Activated CD4-positive, alpha-beta T cell treated with anti-CD3 and anti-CD28 coated beads, Interleukin-2, amount 10 ng/mL, durations not matched to agents 7 days and 5 days (primary cell): ENCODE measurements at places on chromosomes 16 and 17.

GRCh38 chr17:37239690-37240334, 136.0 kb upstream of the C17orf78 start:
- peak; percentile 18 for DNase-seq

DNA sequence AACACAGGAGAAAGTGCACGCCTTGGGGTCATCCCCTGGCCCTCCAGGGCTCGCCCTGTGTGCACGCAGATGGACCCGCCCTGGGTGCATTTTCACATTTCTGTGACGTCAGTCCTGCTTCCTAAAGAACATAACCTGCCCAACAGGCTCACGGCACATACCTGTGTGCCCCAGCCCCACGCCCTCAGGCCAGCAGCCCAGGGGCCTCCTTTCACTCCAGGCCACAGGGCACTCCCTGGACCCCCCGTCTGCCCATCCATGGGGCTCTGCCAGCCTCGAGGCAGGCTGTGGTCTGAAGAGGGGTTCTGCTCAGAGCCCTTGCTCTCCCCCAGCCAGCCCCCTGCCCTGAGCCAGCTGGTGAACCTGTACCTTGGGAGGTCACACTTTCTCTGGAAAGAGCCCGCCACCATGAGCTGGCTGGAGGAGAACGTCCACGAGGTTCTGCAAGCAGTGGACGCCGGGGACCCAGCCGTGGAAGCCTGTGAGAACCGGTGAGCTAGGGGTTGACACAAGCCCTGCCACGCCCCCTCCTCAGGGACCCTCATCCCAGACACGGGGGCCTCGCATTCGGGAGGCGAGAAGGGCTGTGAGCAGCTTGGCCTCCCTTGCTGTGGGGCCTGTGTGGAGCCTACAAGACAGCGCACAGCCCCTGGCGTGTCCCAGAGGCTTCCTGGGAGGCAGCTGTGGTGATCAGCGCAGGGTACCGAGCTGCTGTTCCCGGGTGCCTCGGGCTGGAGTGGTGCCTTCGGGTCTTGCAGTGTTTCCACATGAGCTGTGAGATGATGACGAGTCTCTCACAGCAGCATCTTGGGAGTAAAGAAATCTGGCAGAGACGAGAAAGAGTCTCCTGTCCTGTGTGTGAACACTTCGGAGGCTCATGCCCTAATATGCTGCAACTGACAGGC, 13.8 kb upstream of the MC1R start:
- no peak for DNase-seq

GRCh38 chr16:55906123-55906522, 30.9 kb upstream of the CES5A start:
- DNase-seq = no peak

DNA sequence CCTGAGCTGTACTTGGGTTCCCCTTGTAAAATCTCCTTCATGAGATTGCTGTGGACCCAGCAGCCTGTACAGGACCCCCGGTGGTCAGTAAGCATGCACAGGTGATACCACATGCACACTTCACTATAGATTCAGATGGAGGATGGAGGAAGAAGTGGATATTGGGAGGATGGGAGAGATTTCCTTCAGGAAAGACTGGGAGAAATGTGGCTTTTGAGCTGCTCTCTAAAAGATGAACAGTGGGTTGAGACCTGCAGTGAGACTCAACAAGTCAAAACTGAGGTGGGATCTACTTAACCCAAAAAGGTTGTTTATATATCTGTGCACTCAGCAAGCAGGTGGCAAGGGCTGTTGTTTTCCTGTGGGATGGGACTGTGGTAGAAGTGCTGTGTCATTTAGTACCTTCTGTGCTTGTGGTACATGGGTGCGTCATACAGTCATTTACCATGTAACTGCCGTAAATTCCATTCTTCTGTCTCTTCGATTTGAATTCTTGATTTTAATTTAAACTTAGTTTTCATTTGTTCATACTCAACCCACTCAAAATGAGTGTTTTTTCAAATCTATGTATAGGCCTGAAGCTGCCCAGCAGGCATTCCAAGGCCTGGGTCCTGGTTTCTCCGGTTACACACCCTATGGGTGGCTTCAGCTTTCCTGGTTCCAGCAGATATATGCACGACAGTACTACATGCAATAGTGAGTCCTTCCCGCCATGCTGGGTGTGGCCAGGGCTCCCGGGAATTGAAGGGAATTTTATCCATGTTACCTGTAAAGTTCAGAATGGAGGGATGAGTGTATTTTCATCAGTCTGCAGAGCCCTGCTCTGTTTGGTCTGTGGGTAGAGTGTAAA, 6.9 kb downstream of the HERPUD1 start:
- DNase-seq = peak; percentile 59

- no peak for DNase-seq
Observed at GRCh38 chr16:50861970-50862411, 120.1 kb downstream of the CYLD start.

- no peak for DNase-seq
Observed at GRCh38 chr16:2808181-2808580, 8.9 kb upstream of the PRSS21 start.

DNA sequence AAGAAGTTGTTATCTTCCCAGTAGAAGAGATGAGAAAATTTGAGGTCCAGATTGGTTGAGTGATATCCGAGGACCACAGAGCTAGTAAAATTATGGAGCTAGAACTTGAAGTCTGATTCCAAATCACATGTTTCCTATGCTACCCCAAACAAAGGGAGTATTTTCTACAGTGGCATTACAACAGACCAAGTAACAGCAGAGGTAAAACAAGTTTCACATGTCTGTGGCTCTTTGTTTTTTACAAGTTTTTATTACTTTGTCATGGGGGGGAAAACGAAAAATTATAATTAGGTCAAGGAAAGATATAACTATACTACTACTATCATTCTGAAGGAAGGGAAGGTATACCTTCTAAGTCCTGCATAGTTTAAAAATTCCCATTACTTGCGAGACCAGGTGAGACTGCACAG, 49.4 kb downstream of the KANSL1 start:
- no peak for DNase-seq

- no peak for DNase-seq
Observed at GRCh38 chr17:79255926-79256585, 181.4 kb downstream of the ENGASE start.

DNA sequence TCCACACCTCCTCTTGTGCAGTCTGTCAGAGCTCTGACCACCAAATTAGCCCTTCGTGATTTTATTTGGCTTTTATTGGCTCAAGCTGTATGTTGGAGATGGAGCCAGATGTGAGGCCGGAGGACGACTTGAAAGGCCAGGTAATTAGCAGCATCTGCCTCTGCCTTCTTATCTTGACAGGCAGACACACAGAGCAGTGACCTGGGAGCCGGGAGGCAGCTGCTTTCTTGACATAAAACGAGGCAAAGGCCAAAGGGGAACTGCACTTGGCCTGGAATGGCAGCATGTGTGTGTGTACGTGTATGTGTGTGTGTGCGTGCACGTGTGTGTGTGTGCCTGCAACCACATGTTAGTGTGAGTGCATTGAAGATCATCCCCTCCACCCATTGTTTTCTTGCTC, 56.9 kb upstream of the BRD7 start:
- DNase-seq = no peak

- DNase-seq = no peak
Observed at GRCh38 chr16:69618721-69619120, 53.0 kb downstream of the NFAT5 start.

GRCh38 chr17:66965801-66966262, 1.3 kb downstream of the CACNG4 start:
- DNase-seq = no peak

- no peak for DNase-seq
Observed at GRCh38 chr17:1438593-1439083, 17.4 kb downstream of the CRK start.

- DNase-seq = no peak
Observed at GRCh38 chr17:31699886-31700285, 159.2 kb downstream of the COPRS start.

DNA sequence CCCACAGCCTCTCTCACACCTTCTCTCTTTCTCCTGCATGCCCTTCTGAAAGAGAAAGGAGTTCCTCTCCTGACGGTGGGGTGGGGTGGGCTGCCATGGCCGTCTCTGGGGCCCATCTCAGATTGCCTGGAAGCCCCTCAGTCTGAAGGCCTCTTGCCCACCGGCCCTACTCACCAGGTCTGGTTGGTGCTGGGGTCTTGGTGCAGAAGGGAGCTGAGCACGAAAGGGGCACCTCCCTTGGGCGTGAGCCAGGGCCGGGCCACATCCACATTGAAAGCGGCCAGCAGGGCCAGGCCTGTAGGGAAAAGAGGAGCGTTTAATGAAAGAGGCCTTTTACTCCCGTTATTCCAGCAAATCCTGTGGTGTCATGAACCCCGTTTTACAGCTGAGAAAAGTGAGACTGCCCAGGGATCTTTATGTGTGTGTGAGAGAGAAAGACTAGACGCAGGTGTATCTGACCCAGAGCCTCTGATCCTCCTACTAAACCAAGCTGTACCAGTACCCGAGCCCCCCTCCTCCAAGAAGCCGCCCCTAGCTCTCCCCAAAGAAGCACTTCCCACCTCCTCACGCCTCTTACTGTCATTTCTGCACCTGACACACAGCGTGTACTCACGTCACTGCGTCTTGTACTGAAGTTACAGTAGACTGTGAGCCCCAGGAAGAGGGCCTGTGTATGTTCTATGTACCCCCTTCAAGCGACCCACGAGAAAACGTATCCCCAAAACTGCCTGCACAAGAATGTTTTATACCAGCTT, 23.4 kb downstream of the ITGAE start:
- DNase-seq = no peak

- DNase-seq = no peak
Observed at GRCh38 chr17:19748807-19749193, 702 bp upstream of the ALDH3A1 start.

- DNase-seq = no peak
Observed at GRCh38 chr16:30482366-30482765, 9.8 kb downstream of the ITGAL start.

DNA sequence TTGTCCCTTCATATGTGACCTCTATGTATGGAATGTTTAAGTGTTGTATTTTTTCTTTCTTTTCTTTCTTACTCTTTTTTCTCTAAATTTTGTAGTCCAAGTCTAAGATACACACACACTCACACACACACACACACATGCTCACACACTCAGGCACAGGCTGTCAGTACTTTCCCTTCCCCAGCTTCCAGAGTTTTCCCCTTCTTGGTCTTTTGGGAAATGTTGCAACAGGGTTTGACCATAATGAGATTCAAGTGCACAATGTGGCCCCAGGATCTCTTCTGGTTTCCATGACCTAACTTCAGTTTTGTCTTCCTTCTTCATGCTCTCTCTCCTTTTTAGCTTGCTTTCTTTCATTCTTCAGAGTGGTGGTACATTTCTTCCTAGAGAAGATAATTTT, 289.8 kb upstream of the FOXF1 start:
- no peak for DNase-seq

DNA sequence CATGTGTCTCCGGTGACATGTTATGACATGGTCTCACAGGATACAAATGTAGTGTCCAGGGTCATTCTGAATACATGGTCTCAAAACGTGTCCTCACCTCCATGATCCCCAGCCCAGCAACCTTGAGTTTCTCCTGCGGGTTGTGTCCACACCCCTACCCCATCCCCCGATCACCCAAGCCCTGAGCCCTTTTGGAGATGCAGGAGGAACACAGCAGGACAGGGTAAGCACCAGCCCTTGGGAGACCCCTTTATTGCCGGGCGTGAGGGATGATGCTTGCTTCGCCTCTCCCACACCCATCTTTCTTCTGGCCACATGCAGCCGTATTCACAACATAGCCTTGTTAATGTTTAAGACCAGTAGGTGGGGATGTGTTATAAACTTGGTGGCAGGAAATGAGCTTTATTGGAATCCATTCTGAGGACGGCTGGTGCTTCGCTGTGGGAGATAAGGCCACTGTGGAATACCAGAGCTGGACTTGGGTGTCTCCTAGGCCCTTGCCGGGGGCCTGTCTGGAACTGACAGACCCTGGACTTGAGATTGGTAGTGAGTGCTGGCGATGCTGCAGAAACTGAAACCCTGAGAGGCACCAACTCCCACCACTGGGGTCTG, 5.5 kb downstream of the TMEM132E start:
- DNase-seq = no peak

- no peak for DNase-seq
Observed at GRCh38 chr16:63983401-63983800, 1138.5 kb downstream of the CDH11 start.

- no peak for DNase-seq
Observed at GRCh38 chr16:50856991-50857390, 115.1 kb downstream of the CYLD start.

DNA sequence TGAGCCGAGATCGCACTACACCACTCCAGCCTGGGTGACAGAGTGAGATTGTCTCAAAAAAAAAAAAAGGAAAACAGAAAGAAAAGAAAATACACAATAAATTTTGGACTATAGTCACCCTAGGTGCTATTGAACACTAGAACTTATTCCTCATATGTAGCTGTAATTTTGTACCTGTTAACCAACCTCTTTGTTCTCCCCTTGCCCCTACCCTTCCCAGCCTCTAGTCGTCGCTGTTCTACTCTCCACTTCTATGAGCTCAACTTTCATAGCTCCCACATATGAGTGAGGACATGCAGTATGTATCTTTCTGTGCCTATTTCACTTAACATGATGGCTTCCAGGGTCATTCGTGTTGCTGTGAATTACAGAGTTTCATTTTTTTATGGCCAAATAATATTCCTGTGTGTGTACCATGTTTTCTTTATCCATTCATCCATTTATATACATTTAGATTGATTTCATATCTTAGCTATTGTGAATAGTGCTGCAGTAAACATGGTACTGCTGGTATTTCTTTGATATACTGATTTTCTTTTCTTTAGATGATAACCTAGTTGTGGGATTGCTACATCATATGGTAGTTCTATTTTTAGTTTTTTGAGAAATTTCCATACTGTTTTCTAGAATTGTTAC, 28.3 kb downstream of the VPS35L start:
- peak; percentile 27 for DNase-seq

- DNase-seq = no peak
Observed at GRCh38 chr17:51244041-51244440, 15.8 kb downstream of the MBTD1 start.

DNA sequence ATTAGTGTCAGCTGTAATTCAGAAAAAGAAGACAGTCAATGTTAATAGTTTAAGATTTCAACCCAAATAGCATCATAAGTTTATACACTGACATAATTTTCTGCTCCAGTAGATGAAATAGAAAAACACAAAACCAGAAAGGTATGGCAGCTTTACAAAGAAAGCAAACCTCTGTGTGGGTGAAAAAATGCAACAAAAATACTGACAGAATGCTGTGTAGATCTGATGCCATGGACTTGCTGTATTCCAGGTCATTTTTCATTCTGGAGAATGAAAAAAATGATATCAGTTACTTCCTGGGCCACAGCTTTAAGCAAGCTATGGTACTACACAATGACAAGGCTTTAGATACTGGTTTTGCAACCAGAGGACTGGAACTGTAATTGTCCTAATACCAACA, 116.0 kb downstream of the MAP2K4 start:
- DNase-seq = no peak

DNA sequence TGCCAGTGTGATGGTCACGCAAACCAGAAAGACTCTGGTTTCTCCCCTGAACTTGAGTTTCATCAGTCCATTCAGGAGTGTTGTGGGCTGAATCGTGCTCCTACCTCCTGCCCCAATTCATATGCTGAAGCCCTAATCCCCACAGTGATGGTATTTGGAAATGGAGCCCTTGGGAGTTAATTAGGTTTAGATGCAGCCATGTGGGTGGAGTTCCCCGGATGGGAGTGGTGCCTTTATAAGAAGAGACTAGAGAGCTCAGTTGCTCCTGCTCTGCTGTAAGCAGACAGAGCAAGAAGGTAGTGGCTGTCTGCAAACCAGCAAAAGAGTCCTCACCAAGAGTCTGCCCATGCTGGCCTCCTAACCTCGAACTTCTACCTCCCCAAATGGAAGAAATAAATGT, 160.3 kb upstream of the DYNLRB2 start:
- DNase-seq = no peak

GRCh38 chr17:2580151-2580550, 13.3 kb upstream of the PAFAH1B1 start:
- no peak for DNase-seq

GRCh38 chr17:10197721-10198508, 491 bp downstream of the GAS7 start:
- DNase-seq = no peak
